ENCODE measurements at places on chromosomes 7 and 10.
A peak's percentile ranks its signal among the peaks of the same experiment; 100 is the strongest.

DNA sequence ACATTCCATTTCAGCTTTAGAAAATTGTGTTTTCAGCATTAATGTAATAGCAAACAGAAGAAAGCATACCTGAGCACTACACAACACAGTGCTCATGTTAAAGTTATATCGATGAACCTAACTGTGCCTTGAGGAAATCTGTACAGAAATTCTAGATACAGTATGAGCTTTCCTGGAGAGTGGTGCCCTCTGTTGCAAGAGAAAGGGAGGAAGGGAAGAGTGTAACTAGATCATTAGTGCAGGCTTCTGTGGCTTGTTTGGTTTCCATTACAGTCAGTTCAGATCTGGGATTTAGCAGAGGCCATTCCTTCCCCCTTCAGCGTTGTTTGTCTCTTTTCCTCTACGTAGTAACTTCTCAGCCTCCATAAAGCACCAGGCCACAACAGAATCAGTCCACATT, 139.7 kb downstream of the HTR7 start:
- no peak for DNase-seq

- DNase-seq: no peak
These were observed 377.3 kb upstream of the STEAP1 start for GRCh38 chr7:89776980-89777379.

GRCh38 chr10:44883593-44884331, 27.4 kb upstream of the TMEM72 start:
- no peak for DNase-seq

- no peak for DNase-seq
These were observed 7.2 kb downstream of the C10orf90 start for GRCh38 chr10:126663328-126663727.

GRCh38 chr10:75862935-75863334, 431.5 kb downstream of the LRMDA start:
- no peak for DNase-seq

DNA sequence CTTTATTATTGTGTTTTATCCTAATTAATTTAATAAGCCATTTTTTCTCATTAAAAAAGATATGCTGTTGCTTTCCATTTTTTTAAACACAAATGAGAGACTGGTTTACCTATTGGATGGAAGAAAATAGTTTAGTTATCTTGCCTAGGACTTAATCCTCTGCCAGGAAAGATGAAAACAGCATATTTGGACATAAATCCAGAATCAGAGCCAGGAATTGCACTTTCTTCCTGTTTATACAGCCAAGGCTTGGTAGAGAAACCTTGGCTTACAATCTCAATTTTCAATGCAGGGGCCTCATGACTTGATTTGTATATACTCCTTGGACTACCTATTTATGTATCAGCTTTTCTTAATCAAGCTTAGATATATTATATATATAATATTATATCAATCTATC, 618.8 kb upstream of the SEMA3D start:
- DNase-seq: no peak

DNA sequence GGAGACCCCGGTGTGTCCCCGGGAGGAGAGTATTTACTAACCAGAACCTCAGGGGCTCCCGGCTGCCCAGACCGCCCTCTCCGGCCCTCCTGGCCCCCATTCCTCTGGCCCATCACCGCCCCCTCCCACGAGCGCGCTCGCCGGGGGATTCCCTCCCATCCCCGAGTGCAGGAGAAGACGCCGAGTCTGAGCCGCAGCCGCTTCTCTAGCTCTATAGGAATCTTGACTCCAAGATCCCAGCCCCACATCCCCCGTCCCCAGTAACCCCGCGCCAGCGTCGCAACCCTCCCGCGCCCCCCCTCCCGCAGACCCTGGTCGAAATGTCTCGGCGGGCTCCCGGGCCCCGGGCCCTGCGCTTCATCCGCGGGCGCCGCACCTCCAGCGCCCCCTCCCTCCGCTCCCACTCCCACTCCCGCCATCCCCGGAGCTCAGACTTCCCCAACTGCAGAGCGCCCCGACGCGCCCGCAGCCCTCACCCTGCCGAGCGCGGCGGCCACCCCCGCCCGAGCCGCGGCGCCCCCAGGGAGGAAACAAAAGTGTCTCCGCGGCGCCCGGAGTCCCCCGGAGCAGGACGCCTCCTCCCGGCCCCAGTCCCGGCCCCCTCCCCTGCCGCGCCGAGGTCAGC, 541 bp downstream of the ELMO1 start:
- no peak for DNase-seq

DNA sequence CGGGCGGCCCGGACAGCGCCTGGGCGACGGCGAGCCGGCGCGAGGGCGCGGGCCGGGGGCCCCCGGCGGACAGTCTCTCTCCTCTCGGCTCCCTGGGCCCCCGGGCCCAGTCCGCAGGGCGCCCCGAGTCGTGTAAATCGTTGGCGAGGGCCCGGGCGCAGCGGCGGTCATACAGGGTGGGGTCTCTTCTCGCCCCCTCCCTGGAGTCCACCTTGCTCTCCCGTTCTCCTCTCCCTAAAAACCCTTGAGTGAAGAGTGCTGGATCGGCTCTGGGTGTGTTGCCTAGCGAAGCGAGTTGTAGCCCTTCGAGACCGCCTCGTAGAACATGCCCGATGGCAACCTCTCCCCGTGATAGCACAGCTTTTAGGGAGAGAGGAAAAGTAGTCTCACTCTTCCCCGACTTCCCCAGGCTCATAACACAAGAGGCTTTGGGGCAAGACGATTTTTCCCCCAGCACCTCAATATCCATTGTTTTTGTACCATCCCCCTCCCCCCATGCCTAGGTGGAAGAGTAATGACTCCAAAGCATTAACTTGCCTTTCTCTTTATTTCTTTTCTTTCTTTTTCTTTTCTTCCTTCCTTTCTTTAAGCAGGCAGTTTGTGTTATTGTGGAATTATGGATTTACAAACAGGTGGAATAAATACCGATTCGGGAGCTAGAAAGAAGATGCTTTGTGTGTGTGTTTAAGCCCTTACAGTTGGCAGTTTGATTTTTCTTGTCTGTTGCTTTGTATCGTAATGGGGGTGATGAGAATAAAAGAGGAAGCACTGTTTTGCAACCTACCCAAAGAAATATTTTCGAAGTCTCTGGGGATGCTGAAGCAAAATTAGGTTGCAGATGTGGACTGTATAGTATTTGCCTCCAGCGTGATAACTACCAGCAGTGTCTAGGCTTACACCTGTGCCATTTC, 822 bp downstream of the SHOC2 start:
- DNase-seq: peak; percentile 34

DNA sequence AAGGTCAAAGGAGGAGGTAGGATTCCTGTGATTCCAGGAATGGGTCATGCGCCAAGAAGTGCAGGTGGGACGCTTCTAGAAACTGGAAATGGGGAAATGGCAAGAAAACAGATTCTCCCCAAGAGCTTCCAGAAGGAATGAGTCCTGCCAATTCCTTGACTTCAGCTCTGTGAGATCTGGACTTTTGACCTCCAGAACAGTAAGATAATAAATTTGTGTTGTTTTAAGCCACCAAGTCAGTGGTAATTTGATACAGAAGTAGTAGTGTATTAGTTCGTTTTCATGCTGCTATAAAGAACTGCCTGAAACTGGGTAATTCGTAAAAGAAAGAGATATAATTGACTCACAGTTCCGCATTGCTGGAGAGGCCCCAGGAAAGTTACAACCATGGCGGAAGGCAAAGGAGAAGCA, 178.6 kb upstream of the GALNT17 start:
- no peak for DNase-seq

- DNase-seq: no peak
These were observed 8.6 kb downstream of the VWC2 start for GRCh38 chr7:49781996-49782395.

- no peak for DNase-seq
These were observed 40.4 kb upstream of the DLX5 start for GRCh38 chr7:97064972-97065587.

DNA sequence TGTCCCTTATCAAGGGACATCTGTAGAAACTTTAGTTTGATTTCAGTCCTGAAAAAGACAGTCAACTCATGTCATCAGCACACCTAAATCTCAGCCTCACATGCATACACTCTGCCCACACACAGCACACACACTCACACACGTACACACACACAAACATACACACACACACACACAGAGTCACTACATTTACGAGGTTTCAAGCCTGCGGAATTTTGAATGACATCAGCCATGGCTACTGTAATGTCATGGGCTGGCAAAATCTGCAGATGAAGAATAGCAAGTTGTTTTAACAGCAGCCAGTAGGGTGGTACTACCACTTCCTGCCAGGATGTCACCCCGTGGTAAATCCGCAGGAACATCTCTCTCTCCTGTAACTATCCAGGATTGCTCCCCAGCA, 37.1 kb upstream of the EZH2 start:
- no peak for DNase-seq

- DNase-seq: no peak
These were observed 13.1 kb downstream of the PHTF2 start for GRCh38 chr7:77811516-77812289.

- DNase-seq: no peak
These were observed 25.4 kb upstream of the GATAD1 start for GRCh38 chr7:92421676-92422435.

DNA sequence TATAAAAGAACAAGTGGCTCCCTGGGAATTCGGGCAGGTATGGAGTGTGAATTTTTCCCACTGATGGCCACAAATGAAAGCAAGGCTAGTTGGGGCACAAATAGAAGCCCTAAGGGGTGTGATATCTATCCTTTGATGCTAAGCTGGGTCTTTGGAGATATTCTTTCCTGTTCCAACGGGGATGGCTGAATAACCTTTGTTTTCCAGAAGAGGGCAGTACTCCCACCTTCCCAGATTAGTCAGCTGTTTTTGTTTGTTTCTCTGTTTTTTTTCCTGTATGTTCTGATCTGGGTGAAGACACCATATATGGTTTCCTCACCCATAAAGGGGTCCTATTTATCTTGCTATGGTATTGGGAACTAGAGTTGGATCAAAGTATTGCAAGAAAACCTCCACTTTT, 947.7 kb upstream of the SORCS1 start:
- no peak for DNase-seq

- no peak for DNase-seq
These were observed 4.4 kb upstream of the IRF5 start for GRCh38 chr7:128933180-128933891.

DNA sequence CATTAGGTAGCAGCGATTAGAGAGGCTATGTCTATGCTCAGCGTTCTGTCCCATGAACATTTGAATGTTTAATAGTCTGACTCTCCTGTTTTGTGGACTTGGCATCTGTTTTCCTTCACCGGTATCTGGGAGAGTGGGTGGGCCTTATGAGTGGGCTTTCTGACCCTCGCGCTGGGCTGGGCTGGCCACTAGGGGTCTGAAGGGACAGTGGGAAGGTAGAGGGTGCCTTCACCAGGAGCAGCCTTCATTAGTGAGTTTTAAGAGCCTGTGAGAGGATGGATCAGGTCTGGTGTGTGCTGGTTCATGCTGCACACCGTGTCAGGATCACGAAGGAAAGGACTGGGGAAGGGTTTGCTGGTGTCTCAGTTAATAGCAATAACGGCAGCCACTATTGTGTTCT, 33.4 kb downstream of the DCLRE1A start:
- no peak for DNase-seq

- DNase-seq: no peak
These were observed 43.4 kb upstream of the PTN start for GRCh38 chr7:137386966-137387365.

- DNase-seq: no peak
These were observed 84.5 kb upstream of the SVIL start for GRCh38 chr10:29719281-29719675.

GRCh38 chr10:99872367-99873162, 90.1 kb downstream of the ABCC2 start:
- no peak for DNase-seq

GRCh38 chr10:108791794-108792474, 1131.4 kb downstream of the XPNPEP1 start:
- DNase-seq: no peak

- no peak for DNase-seq
These were observed 124.0 kb downstream of the RELN start for GRCh38 chr7:103865442-103865841.

DNA sequence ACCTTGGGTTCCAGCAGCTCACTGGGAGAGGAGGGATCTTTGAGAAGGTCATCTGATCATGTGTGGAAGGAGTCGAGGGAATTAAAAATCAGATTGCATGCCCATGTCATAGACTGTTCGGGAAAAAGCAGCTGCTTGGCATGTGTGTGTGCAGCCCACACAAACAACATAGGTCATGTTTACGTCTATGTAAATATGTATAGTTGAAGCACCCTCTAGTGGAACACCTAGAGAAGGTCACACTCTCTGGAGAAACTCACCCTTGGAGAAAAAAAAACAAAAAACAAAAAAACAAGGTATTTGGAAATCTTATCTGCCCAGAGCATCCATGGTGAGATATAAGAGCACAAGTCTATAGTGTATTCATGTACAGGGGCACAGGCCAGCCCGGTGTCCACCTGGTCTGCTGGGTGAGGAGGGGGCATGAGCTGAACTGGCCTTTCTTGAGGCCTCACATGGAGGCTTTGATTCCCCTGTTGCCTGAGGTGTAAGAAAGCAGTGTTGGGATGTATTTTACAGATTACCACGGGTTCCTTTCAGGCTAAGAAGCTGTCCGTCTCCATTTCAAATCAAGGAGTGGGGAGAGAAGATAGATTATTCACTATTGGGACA, 98.0 kb downstream of the NPY start:
- no peak for DNase-seq

GRCh38 chr7:130593033-130593432, 75.5 kb downstream of the COPG2 start:
- DNase-seq: no peak

DNA sequence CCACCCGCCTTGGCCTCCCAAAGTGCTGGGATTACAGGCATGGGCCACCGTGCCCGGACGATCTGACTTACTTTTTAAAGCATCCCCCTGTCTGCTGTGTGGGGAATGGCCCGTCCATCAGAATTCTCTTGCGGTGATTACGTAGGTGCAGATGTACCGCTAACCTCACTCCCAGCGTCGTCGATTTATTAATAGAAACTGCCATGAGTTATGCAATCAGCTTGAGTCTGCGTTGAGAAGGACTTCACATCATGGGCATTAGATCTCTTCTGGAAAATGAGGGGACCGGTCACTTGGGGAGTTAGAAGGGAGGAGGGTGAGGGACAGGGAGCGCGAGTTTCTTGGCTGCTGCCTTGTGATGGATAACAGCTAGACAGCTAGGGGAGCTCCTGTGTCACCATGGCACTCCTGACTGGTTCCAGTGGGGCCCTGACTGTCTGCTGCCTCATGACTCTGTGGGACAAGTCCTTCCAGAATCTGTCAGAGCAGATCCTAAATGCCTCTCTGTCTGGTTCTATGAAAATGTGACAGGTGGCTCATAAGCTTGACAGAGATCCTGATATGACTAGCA, 35.2 kb downstream of the POR start:
- DNase-seq: no peak

- DNase-seq: no peak
These were observed 32.9 kb upstream of the CRYGN start for GRCh38 chr7:151472644-151473380.

GRCh38 chr10:89367529-89367928, 10.3 kb upstream of the IFIT1B start:
- no peak for DNase-seq

GRCh38 chr7:24715171-24715570, 42.1 kb downstream of the GSDME start:
- no peak for DNase-seq

- no peak for DNase-seq
These were observed at the start of gene PAX2 for GRCh38 chr10:100744987-100745881. PAX2 (plus strand) TSS chr10:100745582; CDS start chr10:100746261, 679 bp downstream.

GRCh38 chr7:2106440-2106839, 126.3 kb downstream of the MAD1L1 start:
- no peak for DNase-seq

GRCh38 chr10:24963521-24964041, 11.2 kb upstream of the PRTFDC1 start:
- no peak for DNase-seq

- DNase-seq: no peak
These were observed 113.5 kb downstream of the LARP4B start for GRCh38 chr10:818010-818409.

Data from activated naive CD4-positive, alpha-beta T cell treated with anti-CD3 and anti-CD28 coated beads, Interleukin-2, amount 50 U/mL, for 72 hours (primary cell).